Cortex of kidney (tissue), 1 donor: ENCODE measurements at places on chromosomes 6 and 20.

DNA sequence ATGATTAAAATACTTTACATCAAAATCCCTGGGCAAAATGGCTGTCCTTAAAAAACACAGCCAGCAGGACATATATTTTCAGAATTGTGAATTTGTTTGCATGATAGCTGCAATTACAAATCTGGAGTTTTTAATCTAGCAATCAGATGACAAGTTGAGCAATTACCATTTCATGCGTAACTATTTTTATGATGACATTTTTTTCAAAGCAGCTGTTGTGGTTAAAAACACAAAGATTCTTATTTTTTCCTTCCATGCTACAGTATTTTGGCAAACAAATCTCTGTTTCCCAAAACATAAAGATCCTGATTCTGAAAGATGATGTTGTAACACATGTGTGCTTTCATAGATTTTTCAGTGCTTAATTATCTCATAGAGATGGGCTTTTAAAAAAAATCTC lies 90.2 kb downstream of the PHACTR1 start:
- DNase-seq: no peak

DNA sequence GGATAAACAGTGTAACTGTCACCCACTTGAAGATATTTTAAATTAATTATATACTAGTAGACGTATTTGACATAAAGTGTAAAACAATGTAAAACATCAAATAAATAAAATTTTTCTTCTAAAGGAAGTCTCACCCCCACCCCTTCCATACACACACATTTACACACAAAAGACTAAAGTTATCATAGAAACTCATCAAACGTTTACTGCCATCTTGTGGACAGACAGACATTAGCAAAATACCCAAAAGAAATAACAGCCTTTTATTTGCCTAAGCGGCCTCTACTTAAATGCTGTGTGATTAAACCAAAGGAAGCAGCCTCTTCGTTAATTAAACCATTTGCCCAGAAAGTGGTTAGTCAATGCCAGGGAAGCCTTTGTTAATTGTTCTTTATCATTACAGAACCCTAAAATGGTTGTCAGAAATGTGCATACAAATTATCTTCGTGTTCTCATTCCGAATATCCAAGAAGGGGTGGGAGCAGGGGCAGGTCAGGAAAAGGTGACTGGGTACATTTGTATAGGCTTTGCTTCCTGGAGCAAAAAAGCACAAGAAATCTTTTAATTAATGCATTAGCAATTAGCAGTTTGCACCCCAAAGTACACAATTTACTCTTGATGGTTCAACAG lies 176.2 kb upstream of the SASH1 start:
- DNase-seq: no peak

DNA sequence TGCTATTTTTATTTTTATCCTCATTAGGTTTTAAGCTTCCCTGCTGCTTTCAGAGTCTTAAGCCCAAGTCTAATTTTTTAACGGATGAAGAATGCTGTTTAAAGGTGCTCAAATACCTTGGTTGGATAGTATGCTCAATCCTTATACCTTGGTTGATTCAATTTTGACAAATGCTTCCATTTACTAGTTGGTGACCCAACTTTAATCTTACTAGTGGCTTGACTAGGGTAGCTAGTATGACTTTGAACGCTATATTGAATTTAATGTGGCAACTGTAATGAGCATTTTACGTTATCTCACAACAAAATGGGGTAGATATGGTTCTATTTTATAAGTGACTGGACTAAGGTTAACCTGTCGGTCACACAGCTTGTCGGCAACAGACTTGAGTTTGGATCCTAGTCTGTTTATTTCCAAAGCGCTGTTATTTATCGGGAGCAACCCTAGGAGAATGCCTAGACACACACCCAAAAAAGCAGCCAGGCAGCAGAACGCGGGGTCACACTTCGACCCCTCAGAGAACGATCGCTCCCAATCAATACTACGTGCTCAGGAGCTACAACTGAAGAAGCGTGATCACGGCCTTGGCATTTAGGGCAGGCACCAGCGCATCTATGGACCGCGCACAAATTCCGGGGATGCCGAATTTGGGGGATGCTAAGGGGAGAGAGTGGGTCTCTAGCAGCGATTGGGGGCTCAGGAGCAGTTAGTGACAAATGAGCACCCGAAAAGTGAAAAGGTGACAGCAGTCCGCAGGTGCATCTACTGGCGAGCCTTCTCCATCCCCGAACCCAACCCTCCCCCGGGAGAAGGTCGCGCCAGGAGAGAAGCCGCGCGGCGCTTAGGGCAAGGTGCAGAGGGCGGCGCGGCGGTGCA lies 586 bp upstream of the ALDH5A1 start:
- DNase-seq: no peak

GRCh38 chr6:13147376-13147775 lies 181.0 kb downstream of the TBC1D7 start:
- DNase-seq: no peak

DNA sequence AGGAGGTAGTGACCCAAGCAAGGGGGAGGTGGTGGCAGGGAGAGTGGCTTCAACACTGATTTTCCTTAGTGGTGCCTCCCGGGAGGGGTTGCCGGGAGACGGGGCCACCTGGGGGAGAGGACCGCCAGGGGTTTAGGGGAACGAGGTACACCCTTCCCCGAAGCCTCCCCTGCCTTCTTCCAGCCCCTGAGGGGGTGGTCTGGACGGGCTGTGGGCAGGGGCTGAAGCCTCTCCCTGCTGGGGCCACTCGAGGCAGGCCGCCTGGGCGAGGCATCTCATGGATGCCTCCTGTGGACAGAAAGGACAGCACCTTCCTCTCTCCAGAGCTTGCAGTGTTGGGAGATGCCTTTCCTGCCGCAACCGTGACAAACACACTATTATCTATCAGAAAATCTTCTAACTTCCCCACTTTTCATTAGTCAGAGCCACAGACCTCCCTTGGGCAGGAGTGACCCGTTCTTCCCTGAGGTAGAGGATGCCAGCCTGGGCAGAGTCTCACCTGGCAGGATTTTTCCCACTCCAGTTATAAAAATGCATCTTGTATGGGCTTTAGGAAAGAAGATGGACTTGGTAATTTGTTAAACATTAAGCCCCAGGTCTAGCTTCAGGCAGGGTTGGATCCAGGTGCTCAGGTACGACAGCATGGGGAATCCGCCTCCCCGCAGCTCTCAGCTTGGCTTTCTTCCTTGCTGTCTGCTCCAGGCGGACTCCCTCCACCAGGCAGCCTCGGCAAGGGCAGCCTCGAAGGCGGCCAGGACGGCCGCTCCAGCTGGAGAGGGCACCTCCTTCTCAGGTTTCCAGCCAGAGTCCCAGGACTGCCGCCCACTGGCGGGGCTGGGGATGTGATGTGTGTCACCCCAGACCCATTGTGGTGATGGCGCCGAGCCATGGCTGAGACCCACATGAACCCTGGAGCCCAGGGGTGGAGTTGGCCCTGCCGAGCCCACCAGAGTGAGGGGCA lies 11.0 kb downstream of the HRH3 start:
- DNase-seq: no peak

- DNase-seq: no peak
These were observed 185.3 kb downstream of the ADAT2 start for GRCh38 chr6:143264986-143265764.

- no peak for DNase-seq
These were observed 231.0 kb downstream of the QKI start for GRCh38 chr6:163645560-163645959.

DNA sequence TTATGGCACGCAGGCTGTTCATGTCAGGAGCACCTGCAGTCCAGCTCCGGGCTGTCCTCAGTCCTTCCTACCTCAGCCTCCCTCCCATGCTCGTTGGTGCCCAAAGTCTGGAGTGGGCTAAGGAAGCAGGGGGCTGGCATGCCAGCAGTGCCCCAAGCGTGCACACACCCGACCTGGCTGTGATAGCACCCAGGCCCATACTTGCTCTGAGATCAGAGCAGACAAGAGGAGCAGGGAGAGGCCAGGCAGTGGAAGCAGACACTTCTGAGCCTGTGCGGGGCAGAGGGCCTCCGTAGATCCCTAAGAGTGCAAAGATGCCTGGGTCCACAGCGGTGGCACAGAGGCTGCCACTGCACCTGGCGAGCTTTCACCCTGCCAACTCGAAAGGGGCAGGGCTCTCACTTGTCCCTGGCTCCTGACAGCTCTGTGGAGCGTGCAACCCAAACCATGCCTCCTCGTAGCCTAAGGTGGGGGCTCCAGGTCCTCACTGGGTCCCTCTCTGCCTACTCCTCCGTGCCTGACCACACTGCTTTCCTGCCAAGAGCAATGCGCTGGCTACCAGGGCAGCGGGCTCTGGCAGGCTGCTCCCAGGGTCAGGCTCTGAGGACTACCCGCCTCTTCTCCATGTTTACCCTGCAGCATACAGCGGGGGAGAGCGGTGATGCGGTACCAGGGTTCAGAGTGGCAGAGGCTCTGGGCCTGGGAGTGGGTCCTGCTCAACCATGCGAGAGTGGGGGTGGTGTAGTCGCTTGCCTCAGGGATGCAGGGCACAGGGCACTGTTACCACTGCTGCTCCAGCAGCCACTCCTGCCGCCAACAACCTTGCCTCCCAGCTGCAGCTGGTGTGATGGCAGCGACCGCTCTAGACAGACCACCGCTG lies 59.5 kb downstream of the MANEA start:
- DNase-seq: no peak

- no peak for DNase-seq
These were observed 103.3 kb downstream of the IBTK start for GRCh38 chr6:82144007-82144851.

- no peak for DNase-seq
These were observed 270.3 kb downstream of the LAMA2 start for GRCh38 chr6:129153257-129153656.

- no peak for DNase-seq
These were observed 50.0 kb downstream of the SYNDIG1 start for GRCh38 chr20:24519476-24519875.

- DNase-seq: no peak
These were observed 493.8 kb downstream of the NKAIN2 start for GRCh38 chr6:124297507-124297906.

DNA sequence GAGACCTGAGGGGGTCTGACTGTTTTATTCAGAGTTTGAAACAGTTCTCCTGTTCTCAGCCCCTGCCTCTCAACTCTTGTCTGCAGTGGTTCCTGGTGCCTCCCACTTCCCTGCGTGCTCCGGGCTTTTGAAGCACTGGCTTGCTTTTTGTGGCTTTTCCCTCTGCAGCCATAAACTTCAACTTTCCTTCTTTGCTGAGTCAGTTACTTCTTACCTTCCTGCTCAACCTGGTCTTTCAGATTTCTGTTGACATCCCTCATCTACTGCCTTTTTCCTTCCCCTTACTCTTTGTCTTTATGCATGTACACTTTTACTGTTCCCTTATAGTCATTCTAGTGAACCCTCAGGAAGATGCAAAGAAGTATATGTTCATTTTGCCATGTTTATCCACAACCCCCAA lies 57.4 kb downstream of the ASXL1 start:
- DNase-seq: no peak

DNA sequence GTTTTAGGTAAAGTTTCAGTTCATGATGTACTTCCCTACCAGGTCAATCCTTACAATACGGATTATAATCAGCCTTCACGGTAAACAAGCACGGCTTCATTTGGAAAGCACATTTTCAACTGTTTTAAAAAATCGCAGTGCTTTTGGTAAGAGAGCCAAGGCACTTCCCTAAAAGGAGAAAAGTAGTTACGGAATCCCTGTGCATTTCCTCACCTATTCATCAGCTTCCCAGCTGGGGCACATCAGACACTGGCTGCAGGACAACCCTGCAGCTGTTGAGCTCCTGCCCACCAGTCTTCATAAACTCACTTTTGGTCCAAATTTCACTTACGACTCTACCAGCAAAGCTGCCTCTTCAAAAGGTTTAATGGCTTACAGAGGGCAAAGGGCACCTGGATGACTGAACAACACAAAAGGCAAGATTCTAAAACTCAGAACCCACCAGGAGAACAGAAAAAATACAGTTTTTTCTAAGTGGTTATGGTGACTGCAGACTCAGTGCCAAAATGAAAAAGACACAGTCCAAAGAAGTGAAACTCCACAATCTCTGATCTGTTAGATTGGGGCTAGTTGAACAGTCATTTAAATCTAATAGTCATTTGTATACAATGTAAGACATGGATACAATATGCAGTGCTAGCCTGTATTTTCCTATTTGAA lies 7.5 kb downstream of the SNX5 start:
- no peak for DNase-seq

DNA sequence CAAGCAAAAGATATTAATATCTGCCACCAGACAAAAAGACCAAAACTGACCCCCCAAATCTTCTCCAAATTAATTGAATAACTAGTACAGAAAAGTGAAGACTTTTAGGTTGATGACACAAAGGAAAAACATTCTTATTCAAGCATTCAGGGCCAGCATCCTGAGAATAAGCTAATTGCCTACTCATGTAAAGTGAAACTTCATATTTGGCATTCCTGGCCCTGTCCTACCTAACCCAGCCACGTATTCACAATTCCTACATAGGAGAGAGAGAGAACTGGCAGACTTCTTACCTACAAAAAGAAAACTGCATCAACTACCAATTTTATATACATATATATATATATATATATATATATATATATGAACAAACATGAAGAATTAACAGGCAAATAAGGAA lies 4.9 kb upstream of the ASCC3 start:
- DNase-seq: no peak

GRCh38 chr6:116176596-116176995 lies 50.7 kb upstream of the COL10A1 start:
- no peak for DNase-seq

- DNase-seq: no peak
These were observed 170.4 kb downstream of the PHF3 start for GRCh38 chr6:63805808-63806572.

DNA sequence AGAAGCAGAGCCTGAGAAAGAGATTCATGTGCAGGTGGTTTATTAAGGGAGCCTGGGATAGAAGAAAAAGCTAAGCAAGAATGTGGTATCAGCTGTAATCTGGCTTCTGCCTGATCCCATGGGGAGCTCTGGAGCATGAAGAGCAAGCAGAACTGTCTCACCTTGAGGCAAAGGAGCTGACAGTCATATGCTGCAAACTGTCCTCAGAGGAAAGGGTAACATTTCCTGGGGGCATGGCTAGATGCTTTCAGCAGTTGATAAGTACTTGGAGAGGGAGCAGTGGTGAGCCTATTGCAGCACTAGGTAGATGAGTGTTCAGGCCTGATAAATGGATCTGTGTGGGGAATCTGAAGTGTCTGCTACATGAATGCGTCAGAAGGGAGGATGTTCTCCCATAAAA lies 621.5 kb upstream of the BTBD3 start:
- DNase-seq: no peak

DNA sequence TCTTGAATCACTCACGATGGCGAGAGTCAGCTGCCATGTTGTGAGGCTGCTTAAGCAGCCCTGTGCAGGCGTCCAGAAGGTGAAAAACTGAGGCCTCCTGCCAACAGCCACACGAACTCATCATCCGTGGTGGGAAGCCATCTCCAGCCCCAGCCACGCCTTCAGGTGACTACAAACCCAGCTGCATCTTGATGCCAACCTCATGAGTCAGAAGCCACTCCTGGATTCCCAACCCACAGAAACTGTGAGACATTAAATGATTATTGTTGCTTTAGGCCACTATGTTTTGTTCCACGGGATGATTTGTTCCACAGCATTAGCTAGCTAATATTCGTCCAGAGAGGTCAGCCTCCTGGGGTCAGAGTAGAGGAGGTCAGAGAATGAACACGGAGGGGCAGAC lies 80.5 kb downstream of the SNX5 start:
- DNase-seq: no peak
